T-helper 1 cell (primary cell): ENCODE measurements at places on chromosomes 4 and X.

GRCh38 chr4:83362492-83363329, 28.1 kb upstream of the HPSE start:
- DNase-seq = no peak

GRCh38 chrX:40867352-40867751, 132.0 kb upstream of the MED14 start:
- DNase-seq = no peak

GRCh38 chr4:121711263-121712000, 14.7 kb upstream of the ANXA5 start:
- DNase-seq = no peak

DNA sequence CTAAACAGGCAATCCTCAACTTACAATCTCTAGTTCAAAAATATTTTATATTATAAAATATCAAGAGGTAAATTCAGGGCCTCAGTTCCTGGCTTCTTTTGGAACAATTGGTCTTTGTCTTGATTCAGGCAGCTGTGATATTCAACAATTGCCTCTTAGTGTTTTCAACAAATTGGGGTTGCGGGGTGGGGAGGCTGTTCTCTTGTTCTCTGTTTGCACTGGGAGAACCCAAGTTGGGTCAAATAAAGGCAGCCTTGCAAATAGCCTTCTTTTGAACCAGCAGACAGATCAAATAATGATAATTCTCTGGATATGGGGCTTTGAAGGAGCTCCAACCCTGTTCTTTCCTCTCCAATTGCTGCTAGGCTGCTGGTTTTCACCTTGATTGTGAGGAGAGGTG, 142.5 kb downstream of the COL4A5 start:
- DNase-seq = no peak
